D721Med (cell line): ENCODE measurements at places on chromosomes 2 and 18.

GRCh38 chr2:45889053-45889452 lies 237.6 kb downstream of the PRKCE start:
- no peak for DNase-seq

DNA sequence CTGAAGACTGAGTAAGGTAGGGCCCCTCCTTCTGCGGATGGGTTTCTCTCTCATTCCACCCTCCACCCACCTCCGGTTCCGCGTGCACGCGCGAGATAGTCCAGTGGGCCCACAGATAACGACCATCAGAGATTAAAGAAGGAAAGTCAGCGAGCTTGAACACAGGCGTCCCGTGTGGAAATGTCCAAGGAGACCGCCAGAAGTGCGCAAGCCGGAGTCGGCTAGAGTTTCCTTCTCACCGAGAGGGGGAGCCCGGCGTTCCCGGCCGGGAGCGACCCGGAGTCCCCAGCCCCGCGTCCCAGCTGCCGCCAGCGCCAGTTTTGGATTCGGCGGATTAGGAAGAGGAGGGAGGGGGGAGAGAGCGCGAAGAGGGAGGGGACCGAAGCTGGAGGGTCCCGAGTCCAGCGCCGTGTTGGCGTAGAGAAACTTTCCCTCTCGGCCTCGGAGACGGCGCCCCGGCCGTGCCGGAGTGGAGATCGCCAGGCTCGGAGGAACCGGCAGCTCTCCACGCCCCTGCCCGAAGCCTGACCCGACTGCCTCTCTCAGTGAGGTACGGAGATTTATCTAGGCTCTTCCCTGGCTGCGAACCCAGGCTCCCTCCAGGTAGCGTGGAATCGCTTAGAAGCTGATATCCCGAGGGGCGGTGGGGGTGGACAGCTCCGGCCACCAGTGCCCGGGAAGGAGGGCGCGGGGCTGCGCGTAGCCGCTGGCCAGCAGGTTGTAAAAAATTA lies at the start of gene GULP1:
TSS of gene GULP1 (plus strand) at position 258 of the 731 bp plus-strand sequence. CDS start 185,829 bp downstream, outside the sequence.
- no peak for DNase-seq

DNA sequence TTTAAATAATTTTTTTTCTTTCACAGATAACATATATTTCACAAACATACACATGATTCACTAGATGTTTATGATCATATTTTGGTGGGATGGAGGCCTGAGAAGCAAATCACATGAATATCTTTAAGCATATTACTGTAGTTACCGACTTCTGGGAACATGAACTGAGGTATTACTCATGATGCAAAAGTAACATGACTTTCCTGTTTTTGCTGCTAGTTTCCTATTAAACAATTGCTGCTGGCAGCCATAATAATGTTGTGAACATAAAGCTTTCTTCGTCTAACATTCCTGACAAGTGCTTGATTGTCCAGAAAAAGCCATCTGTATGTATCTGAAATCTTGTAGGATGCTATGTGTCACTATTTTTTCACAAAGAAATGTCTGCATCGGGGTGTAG lies 145.4 kb downstream of the MTX2 start:
- DNase-seq, result no peak

GRCh38 chr2:158825021-158825420 lies 29.9 kb downstream of the DAPL1 start:
- DNase-seq, result no peak

DNA sequence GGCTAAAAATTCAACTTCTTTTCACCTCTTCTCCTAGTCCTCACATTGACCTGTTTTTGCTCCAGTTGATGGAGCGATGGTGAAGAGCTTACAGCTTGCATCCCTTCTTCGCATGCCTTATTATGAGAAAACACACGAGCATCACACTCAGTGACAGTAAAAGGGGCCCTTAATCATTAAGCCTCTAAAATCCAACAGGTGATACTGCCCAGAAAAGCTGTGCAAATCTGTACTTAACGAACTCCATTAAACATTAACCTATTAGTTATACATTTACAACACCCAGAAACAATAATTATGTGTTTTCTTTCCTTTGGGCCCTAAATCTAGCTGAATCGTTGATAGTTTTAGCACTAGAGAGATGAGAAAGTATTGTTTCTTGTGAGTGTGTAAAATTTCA lies 54.8 kb downstream of the LAMA1 start:
- DNase-seq, result no peak

GRCh38 chr2:138060301-138060635 lies 96.0 kb downstream of the HNMT start:
- DNase-seq, result no peak

DNA sequence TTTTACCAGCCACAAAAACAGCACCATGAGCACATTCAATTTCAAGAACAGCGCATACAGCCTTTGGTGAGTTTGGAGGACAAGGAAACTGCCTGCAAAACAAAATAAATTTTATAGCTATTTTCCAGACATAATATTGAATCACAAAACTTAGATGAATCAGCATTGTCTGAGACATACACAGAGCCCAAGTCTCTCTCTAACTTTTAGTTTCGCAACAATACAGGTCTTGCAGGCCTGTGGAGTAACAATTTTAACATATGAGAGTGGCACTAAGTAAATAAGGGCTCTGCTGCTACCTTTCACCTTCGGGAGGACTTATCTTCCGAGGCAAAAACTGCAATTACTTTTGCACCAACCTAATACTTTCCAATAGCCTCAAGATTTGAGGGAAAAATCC lies 56.1 kb upstream of the PEX13 start:
- no peak for DNase-seq

- DNase-seq, result no peak
Measured at GRCh38 chr2:240395896-240396622, 39.4 kb upstream of the GPC1 start.

GRCh38 chr2:174771631-174772471 lies 7.6 kb upstream of the CHRNA1 start:
- DNase-seq, result no peak

- no peak for DNase-seq
Measured at GRCh38 chr2:68835621-68836020, 35.6 kb downstream of the BMP10 start.

DNA sequence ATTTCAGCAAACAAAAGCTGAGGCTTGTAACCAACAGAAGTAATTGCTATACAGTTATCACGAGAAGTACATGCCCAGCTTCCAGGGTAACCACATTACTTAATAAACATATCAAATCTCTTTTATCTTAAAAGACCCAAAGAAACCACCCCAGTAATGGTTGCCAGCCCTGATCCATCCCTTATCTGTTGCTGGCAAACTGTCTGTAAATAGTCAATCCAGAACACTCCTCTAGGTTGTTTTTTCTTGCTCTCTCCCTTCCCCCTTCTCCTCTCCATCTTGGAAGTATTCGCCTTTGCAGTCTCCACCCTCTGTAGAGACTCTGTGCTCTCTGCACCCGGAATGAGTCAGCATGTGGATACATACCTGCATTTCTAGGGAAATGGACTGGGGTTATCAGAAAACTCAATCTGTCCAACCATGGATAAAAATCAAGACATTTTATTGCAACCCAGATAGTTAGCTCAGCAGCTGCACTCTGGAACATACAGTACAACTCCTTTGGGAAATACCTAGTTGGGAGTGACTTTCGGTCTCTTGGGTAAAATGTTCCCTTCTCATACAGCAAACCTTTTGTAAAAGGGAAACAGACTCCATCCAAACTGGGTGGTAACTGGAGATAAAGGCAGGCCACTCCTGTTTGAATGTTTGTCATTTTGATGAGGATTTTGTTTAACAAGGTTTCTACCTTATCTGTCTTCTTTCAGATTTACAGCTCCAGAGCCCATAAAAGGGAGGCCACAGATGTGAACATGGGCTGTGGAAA lies 123.5 kb upstream of the FOSL2 start:
- no peak for DNase-seq

DNA sequence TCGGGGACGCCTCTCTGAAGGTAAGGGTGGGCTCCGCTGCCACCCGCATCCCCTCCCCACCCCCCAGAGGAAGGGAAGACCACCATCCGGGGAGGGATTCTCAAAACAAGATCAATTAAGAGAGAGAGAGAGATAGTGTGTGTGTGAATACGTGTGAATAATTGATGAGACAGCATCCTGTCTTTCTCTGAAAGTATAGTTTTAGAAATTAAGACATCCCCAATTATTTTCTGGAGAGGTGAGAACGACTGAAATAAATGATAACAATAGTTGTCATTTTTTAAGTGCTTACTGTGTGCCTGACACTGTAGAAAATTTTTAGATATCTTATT lies 751 bp downstream of the IL18R1 start:
- DNase-seq, result no peak

GRCh38 chr2:191565647-191566198 lies 112.2 kb upstream of the NABP1 start:
- DNase-seq, result no peak

DNA sequence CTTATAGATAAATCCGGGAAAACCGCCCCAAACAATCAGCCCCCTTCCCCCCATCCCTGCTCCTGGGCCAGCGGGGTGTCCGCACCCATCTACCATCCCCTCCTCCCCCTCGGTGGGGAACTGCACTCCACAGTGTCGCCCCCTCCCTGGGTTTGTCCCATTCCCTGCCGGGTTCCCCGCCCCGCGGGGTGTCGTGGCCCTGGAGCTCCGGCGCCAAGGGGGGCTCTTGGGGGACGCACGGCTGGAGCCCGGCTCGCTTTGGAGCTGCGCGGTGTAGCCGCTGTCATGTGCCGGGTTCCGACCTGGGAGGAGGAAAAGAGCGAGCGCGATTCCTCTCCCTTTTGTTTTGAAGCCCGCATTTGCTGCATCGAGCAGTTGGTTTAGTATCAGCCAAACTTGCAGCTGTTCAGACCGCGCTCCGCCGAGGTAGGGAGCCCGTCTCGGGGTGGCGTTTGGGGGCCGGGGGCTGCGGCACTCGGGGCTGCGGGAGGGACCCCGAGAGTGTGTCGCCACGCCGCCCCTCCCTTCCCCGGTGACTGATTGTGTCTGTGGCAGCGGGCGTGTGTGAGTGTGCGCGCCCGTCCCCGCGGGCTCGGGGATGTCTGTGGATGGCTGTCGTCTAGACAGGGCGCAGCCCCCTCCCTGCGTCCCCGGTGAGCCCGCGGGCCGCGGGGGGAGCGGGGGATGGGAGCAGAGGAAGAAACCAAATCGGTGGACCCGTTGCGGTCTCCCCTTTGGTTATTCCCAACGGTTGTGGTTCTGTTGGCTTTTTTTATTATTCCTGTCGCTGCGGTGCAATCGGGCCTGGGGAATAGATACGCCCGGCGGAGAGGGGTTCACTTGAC lies 797 bp downstream of the CTIF start:
- DNase-seq, result no peak

DNA sequence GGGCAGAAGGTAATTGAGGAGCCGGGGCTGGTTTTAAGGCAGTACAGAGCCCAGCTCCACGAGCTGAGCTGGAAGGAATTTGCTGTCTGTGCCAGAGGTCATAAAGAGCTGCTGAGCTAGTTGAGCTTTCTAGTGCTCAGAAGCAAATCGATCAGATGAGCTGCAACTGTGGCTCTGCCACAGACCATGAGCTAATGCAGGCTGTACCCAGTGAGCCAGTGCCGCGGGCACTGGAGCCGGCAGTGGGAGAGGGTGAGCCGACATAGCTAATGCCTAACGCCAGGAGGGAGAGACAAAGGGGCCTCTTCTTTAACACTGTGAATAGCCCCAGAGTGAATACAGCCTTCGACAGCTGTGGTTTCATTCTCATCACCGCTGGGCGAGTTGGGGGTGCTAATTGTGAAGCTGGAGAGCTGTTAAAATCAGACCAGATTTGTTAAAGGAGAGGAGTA lies 410.1 kb upstream of the TCF4 start:
- DNase-seq, result no peak

DNA sequence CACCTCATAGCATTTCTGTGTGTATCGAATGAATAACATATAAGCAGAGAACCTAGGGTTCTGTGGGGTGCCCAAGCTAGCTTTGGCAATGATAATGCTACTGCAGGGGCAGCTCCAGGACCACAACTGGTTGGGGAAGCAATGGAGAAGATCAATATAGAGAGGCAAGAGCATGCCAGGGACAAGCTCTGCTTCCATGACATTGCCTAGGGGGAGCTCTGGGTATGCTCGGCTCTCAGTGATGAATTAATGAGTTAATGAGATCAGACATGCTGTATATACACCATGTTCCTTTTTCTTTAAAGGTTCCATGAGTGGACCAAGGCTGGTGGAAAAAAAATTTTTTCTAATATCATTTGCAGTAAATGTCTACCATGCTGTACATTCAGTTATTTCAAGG lies 618.4 kb downstream of the BCL11A start:
- DNase-seq, result no peak

DNA sequence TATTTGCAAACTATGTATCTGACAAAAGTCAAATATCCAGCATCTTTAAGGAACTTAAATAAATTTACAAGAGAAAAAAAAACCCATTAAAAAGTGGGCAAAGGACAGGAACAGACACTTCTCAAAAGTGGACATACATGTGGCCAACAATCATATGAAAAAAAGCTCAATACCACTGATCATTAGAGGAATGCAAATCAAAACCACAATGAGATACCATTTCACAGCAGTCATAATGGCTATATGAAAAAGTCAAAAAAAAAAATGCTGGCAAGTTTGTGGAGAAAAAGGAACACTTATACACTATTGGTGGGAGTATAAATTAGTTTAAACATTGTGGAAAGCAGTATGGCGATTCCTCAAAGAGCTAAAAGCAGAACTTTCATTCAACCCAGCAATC lies 130.3 kb upstream of the LHCGR start:
- DNase-seq, result no peak

- no peak for DNase-seq
Measured at GRCh38 chr2:199742884-199743283, 108.1 kb downstream of the FTCDNL1 start.

DNA sequence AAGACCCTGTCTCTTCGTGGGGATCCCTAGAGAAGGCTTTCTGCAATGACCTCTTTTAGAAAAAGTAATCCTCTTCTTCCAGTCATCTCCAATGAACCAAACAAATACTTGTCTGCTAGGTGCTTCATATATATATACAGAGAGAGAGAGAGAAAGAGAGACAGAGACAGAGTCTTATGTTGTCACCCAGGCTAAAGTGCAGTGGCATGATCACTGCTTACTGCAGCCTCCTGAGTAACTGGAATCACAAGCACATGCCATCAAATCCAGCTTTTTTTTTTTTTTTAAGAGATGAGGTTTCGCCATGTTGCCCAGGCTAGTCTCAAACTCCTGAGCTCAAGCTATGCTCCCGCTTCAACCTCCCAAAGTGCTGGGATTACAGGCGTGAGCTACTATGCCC lies 18.6 kb upstream of the PKDCC start:
- DNase-seq, result no peak

DNA sequence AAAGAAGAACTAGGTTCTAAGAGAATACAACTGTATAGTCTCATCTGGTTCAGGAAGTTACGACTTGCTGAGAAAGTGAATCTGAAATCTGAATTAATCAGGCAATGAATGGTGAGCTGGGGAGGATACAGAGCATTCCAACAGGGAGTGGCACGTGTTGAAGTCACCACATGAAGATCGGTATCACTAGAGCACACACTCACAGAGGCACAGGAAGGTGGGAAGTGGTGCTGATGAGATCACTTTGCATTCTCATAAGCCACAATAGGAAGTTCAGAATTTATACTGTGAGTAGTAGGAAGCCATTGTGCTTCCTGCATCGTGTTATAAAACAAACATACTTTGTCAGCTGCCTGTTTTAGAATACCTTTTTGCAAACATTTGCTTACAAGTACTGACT lies 615.0 kb upstream of the DDX18 start:
- DNase-seq, result no peak

GRCh38 chr18:6718267-6718666 lies 11.2 kb upstream of the ARHGAP28 start:
- no peak for DNase-seq
